NCI-H69 (cell line): ENCODE measurements at places on chromosomes 1 and 21.

DNA sequence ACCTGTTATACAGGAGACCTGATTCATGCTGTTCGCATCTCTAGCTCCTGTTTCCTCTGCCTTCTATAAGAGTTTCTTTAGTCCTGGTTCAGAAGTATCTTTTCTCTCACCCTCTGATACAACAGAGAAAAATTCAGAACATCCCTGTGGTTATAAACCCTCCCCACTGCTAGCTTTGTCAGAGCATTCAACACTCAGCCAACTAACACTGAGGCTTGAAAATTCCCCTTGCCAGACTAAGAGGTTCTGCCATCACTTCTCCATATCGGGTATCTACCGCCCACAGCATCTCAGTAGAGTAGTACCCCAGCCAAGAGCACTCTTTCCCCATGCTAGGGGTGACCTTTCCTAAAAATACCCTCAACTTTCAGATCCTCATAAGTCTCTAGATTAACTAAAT, 19.6 kb upstream of the PIK3R3 start:
- no peak for DNase-seq

GRCh38 chr1:217674028-217674729, 43.0 kb downstream of the SPATA17 start:
- DNase-seq: peak; percentile 19

DNA sequence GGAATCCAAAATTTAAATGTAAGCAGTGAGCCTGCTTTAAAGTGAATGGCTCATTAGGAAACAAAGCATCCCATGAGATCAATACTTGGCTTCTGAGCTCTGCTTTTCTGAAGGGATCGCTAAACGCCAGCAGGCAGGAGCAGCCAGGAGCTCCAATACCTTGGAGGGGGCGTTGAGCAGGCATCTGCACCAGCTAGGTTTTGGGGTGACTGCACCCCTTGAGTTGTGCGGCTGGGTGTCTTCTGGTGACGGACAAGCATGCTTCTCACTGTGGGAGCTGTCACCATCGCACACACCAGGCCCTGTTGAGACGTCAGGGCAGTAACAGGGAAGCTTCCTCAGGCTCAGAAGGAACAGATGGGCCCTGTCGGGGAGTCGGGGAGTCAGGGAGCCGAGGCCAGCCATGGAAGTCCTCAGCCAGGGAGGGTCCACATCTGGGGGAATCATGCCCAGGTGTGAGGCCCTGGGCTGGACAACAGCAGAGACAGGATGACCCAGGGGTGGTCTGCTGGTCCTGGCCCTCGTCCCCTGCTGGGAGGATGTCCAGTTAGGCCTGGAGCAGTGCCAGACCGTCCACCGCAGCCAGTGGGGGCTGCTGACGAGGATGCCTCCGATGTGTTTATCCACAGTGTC, 57.9 kb upstream of the ADARB1 start:
- DNase-seq: peak; percentile 39

- no peak for DNase-seq
Measured at GRCh38 chr1:204254031-204254661, 40.4 kb upstream of the GOLT1A start.

DNA sequence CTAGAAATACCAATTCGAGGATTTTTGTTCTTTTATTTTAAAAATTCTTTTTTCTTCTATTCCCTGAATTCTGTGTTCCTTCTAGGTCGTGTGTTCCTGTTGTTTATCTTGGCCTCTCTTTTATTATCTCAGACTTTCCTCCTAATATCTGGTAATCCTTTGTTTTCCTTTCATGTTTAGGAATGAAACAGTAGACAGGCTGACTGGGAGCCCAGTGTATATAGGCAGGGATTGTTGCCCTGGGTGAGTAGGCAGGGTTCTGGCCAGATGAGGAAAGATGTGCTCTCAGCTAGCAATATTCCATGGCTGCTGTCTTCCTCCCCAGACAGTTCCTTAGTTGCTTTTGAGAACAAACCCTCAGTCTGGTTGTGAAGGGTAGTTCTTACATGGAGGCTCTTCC, 161.8 kb upstream of the PDE4B start:
- no peak for DNase-seq

DNA sequence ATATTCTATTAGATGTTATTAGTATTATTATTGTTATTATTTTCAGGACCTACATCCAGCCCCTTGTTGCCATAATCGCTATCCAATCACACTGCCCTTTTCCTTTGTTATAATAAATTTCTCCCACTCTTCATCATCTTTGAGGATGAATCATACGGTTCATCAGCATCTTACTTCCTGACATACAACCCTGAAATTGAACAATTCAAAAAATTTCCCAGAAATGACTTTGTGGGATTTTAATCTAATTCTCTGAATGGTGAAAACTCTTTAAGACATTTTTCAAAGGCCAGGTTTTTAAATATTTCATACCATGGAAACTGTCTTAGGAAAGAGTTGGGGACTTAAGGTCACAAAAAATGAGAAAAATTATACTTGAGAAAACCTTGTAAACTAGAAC, 353.5 kb downstream of the ST6GALNAC3 start:
- DNase-seq: no peak

DNA sequence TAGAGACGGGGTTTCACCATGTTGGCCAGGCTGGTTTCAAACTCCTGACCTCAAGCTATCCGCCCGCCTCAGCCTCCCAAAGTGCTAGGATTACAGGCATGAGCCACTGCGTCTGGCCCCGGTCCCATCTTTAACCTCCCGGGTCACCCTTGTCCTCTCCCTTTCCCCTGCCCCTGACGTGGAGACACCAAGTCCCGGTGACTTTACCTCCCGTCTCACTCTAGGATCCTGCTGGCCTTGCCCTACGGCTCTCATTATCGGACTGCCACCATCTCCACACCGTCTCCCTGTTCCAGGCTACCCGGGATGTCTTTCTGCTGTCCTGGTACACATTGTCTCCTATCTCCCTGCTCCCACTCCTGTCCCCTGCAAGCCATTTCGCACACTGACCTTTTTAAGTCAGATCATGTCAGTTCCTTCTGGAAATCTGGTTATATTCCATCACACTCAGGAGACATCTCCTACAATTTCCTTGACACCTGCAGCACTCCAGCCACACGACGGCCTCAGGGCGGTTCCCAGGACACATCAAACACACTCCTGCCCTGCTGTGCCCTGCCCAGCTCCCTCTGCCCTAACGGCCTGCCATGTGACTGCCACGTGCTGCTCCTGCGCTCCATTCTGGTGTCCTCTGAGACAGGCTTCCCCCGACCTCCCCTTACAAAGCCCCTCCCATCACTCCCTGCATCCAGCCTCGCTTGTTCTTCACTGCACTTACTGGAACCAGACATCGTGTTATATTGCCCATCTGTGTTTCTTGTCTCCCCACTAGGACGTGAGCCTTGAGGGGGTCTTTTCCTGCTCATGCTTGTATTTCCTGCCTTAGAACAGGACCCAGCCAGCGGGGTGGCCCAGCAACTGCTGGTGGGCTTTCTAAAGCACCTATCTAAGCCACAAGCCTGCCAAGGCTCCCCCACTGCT, 32.7 kb downstream of the TTC39A start:
- peak; percentile 13 for DNase-seq

DNA sequence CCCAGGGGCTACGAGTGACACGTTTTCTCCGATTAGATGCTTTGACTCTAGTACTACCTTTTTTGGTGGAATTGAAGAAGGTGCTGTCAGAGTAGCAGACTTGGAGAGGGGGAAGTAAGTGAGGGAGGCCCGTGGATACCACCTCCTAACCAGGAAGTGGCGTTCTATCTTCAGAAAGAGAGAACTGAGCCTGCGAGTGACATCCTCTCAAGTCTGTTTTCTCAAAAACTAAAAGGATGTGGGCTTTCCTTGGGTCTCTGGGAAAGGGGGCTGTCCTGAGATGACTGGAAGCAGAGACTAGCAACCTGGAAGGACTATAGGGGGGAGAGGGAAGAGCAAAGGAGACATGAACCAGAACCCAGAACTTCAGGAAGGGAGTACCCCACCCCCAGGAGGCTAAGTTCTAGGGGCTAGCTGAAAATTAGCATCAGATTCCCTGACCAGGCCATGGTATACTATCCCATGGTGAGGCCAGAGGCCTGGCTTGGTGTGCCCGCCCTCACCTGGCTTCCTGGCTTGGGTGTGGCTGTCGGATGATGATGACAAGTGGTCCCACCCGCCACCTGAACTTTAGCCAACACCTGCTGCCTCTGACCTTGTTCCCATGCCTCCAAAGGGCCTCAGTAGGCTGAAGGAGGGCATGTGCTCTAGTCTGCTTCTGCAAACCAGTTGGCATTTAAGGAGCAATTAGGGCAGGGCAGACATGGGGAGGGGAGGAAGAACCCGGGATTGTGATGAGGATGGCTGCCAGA, 49.1 kb downstream of the ATP2B4 start:
- no peak for DNase-seq

GRCh38 chr1:75548721-75549480, 62.0 kb downstream of the SLC44A5 start:
- no peak for DNase-seq

GRCh38 chr1:86396498-86396890, 371 bp upstream of the ODF2L start:
- no peak for DNase-seq
